Activated B cell treated with CpG ODN at 0.5 μM for 24 hours (primary cell): ENCODE measurements at places on chromosomes 12 and 14. TPM values are rescaled to one million over a fixed set of nuclear protein-coding genes. Genes with fewer than 3 reads are reported as not detected.
A peak's percentile ranks its signal among the peaks of the same experiment; 100 is the strongest.

Gene NABP2
- 27.7 and 31.4 TPM in 2 replicates for total RNA-seq

Gene GDF3
- not detected in 2 replicates for total RNA-seq

Gene COX8C
- total RNA-seq = not detected in 2 replicates

Gene ERC1
- 51.1 and 57.0 TPM in 2 replicates for total RNA-seq

Gene SUPT16H
- total RNA-seq = 100 and 102 TPM in 2 replicates

DNA sequence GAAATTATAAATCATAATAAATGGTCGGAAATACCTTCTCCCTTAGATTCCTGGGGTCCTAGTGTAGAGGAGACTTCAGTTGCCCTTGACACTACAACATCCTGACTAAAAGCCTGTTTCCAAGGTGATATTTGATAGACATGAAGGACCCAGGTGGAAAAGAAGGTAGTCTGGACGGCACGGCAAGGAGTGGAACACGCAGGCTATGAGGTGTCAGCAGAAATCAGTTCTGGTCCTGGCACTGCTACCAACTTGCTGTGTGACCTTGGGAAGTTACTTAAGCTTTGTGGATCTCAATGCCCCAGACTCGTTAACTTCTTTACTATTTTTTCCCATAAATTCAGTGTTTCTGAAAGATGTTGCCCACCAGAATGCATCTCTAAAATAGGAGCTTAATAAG, 36.9 kb upstream of the BCL2L14 start:
- H3K36me3 ChIP-seq = no peaks in the 10 kb centered on the region
- H3K4me3 ChIP-seq = no peak overlapping the region
- DNase-seq = no peak
- no peak overlapping the region for H3K27ac ChIP-seq

DNA sequence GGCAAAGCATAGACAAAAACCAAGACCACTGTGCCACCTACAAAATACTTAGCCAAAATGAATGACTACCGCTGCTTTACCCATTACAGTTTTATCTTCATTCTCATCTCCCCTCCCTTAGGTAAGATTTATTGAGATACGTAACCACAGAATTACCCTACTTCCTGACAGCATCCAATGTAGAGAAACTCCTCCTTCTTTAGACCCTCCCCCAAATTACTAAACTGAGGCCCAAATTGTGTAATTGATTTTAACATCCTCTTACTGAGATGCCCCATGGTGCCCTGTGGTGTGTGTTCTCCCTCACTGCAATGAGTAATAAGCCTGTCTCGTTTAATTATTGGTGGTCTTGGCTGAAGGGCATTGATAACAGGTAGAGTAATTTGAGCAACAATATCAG, 19.1 kb downstream of the VRK1 start:
- no peak for DNase-seq
- H3K36me3 ChIP-seq = peaks cover 3% of the 10 kb centered on the region
- H3K27ac ChIP-seq = no peak overlapping the region
- H3K4me1 ChIP-seq = peaks cover 27% of the 10 kb centered on the region
- no peaks in the 10 kb centered on the region for H3K27me3 ChIP-seq
- no peak overlapping the region for H3K4me3 ChIP-seq

GRCh38 chr12:93448796-93449195, 7.0 kb upstream of the UBE2N start:
- H3K36me3 ChIP-seq = no peaks in the 10 kb centered on the region
- H3K4me1 ChIP-seq = peaks cover 19% of the 10 kb centered on the region
- H3K27ac ChIP-seq = peak overlapping the region; percentile 54
- peak overlapping the region; percentile 13 for H3K4me3 ChIP-seq
